NCI-H1105 treated with DMSO at 0.1 percent for 48 hours (cell line): ENCODE measurements at places on chromosomes 5 and 9.

- no peak for DNase-seq
These were observed 224.6 kb downstream of the DRD1 start for GRCh38 chr5:175219366-175219765.

GRCh38 chr9:91220491-91221135 lies 141.1 kb downstream of the AUH start:
- DNase-seq, result no peak

GRCh38 chr9:32820322-32820721 lies 37.0 kb downstream of the TMEM215 start:
- no peak for DNase-seq

DNA sequence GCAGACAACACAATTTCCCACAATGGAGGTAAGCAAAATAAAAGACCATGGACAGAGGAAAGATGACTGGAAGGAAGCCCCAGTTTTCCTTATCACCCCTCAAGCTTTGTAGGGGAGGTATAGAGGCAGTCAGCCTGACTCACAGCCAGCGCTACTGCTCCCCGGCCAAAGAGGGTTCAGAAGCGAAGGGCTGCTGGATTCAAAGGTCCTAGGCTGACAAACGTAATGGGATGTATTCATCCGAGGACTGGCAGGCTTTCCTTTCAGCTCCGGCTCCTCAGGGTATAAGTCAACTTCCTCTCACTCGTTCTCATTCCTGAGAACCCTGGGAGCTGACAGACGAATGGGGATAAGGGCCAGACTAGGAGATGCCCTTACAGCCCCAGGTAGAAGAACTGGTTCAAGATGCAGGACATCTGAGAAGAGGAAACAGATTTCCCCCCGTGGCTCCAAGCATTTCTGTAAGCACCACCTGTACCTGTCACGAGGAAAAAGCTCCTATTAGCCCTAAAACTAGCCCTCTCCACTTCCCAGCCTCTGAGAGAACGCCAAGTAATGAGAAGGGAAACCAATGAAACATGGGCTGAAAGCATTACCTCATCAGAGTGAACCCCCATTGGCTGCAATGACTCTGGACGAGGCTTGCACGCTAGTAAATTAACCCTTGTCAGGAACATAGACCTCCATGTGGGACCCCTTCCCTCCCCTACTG lies 22.1 kb upstream of the FAM13B start:
- no peak for DNase-seq

GRCh38 chr9:32404856-32405255 lies 20.4 kb downstream of the ACO1 start:
- DNase-seq, result no peak

DNA sequence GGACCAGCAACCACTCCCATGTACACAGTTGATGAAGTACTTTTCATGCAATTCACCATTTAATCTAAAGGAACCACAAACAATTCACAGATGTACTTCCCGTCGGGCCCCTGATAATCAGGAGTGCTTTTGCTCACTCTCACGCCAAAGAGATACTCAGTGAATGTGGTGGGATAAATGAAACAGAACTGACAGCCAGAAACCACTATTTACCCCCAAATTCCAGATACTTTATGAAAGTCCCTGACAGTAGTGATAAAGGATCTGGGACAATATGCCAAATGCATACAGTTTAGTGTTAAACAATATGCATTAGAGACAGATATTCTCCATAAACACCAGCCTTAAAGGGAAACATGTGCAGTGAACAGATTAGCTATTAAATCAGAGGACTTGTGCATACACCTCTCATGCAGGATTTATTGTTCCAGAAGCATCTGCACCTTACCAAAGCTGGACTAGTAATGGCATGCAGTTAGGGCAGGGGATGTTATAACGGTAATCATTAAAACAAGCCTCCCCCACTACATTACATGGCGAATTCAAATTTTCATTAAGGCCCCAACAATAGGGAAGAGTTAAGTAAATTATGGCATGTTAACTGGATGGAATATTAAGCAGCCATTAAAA lies 74.0 kb upstream of the SLC25A51 start:
- no peak for DNase-seq

- DNase-seq, result peak; percentile 22
These were observed 35.9 kb upstream of the ARSB start for GRCh38 chr5:79020861-79021561.

- peak; percentile 37 for DNase-seq
These were observed 4.7 kb upstream of the TMEM210 start for GRCh38 chr9:137176302-137177182.

GRCh38 chr5:61498121-61498520 lies 166.1 kb downstream of the ZSWIM6 start:
- no peak for DNase-seq

DNA sequence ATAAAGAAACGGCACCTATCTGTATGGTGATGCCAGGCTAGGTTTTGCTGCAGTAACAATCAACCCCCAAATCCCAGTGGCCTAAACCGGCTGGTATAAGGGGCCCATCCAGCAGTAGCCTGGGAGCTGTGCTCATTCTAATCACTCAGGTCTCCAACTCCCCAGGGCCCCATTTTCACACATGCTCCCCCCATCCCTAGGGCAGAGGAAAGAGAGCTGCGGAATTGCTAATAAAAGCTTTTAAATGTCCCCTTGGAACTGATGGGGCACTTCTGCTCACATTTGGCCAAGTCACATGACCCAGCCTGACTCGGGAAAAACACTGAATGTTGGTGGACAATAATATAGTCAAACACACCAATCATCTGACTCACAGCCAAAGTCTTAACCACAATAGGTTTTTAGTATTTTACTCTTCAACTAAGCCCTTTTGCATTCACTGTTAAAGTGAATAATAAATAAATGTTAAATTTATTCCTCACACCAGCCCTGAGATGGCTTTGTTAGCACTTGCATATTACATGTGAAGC lies 1.6 kb downstream of the FBLL1 start:
- no peak for DNase-seq

DNA sequence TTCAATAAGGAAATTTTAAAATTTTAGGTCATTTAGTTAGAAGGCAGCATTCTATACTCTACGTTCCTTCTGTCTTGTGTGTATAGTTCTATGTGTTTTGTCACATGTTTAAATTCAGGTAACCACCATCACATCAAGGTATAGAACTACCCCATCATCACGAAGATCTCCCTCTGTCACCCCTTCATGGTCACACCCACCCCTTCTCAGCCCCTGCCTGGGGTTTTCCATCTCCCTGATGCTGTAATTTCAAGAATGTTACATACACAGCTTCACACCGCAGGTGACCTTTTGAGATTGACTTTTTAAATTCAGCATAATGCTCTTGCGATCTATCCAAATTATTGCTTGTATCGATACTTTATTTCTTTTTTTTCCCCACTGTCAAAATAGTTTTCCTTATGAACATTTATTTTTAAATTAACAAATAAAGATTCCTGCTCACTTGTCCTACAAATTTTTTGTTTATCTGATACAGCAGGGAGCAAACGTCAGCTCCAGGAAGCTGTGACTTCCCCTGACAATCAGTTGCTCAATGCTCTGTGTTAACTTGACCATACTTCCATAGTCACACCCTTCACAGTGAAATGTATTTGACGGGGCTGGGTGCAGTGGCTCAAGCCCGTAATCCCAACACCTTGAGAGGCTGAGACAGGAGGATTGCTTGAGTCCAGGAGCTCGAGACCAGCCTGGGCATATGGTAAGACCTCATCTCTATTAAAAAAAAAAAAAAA lies 10.2 kb downstream of the BTNL8 start:
- DNase-seq, result no peak

DNA sequence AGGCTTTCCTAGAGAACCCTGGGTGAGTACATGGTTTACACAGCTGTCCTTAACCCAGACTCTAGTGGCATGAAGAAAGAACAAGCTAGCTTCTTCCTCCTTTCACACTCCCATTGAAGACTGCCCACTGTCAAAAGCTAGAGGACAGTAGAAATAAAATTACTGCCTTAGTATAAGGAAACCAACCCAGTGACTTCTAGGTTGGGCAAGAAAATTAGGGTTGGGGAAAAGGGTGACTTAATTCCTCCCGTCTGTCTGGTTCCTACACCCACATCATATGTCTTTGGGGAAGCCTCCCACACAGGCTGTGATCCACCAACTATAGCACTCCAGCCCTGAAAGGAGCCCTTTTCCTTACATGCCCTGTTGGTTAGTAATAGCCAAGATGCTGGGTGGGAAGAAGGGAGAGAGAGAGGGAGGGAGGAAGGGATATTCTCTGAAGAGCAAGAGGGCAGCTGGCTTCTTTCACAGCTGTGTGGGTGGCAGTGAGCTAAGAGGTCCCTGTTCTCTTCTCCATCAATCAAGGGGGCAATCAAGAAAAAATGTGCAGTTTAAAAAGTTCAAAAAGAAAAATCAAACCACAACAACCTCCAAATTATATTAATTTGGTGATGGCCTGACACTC lies 21.7 kb downstream of the HBEGF start:
- no peak for DNase-seq

- DNase-seq, result no peak
These were observed 243.2 kb downstream of the ARHGAP26 start for GRCh38 chr5:143013176-143013891.

- DNase-seq, result peak; percentile 83
These were observed 671 bp downstream of the LRRC26 start for GRCh38 chr9:137168904-137169856.

GRCh38 chr9:16450578-16450977 lies 419.9 kb downstream of the BNC2 start:
- DNase-seq, result no peak

- no peak for DNase-seq
These were observed 6.9 kb upstream of the EGR1 start for GRCh38 chr5:138458384-138458783.

DNA sequence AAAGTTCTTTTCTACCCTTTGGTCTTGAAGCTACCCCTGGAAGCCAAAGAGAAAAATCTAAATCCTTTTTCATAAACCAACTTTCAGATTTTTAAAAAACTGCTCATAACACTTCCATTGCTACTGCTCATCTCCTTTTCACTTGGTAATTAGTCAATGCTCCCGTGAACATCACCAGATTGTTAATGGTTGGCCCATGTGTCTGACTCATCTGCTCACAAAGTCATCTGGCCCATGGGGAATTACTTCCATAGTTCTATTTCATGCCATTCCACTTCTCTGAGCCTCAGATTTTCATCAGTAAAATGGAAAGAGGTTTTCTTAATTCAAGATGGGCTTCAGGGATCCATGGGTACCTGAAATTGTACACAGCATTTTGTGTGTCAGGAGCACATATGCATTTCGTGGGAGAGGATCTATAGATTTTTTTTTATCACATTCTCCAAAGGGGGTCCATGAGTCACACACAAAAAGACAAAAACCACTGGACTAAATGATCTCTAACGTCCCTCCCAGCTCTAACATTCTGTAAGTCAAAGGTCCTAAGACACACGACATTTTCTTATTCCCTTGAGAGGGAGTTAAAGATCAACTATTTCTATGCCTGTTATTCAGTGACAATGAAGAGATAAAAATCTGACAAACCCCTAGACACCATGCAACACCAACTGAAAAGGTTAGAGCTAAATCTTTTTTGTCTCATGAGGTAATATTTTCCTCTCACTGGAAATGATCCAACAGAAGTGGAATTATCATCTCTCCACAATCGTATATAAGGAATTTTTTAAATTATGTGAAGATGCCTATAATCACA lies 75.4 kb downstream of the TEX10 start:
- DNase-seq, result no peak

GRCh38 chr5:95020345-95020744 lies 264.5 kb downstream of the MCTP1 start:
- no peak for DNase-seq

DNA sequence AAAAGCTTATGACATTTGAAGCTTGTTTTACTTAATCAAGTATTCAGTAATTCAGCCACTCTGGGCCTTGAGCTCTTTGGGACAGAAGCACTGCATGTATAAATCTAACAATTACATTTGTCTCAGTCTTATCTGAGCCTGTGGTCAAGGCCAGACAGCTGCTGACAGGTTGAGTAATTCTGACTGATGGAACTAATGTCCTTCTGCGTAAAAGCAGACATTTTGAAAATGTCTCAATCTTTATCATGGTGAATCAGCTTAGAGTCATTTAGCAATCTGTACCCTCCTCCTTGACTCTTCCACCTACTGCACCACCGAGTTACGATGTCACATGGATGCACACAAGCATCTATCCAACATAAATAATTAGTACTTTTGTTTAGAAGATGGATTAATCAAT lies 400.0 kb downstream of the ARRDC3 start:
- DNase-seq, result no peak

- DNase-seq, result no peak
These were observed 12.6 kb upstream of the LPCAT1 start for GRCh38 chr5:1536322-1536845.

GRCh38 chr9:125496313-125496834 lies 210.6 kb downstream of the MAPKAP1 start:
- DNase-seq, result no peak

DNA sequence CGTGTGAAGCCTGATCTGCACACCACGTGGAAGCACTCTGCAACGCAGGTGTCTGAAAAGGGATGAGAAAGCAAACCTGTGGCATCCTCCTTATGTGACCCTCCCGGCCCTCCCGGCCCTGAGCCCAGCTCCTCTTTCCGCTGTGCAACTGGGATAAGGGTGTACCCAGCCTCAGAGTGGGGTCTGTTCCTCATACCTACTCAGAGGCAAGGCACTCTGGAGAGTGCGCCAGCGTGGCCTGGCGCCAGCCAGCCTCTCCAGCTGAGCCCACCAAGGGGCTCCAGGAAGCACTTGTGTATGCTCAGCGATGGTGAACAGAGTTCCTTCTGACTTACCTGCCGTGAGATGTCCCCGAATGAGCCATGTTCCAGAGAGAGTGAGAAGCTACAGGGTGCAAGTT lies 102.8 kb downstream of the IRX1 start:
- no peak for DNase-seq

DNA sequence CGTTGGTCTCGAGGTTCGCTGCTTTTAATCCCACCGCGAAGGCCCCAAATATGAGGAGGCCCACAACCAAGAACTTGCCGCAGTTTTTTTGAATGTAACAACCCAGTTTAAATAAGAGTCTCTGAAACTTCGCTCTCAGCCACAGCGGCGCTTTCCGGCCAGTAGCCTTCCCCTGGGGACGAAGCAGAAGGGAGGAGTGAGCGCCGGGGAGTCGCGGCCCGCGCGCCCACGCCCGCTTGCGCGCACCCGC lies 10.4 kb downstream of the PTCH1 start:
- DNase-seq, result peak; percentile 52

DNA sequence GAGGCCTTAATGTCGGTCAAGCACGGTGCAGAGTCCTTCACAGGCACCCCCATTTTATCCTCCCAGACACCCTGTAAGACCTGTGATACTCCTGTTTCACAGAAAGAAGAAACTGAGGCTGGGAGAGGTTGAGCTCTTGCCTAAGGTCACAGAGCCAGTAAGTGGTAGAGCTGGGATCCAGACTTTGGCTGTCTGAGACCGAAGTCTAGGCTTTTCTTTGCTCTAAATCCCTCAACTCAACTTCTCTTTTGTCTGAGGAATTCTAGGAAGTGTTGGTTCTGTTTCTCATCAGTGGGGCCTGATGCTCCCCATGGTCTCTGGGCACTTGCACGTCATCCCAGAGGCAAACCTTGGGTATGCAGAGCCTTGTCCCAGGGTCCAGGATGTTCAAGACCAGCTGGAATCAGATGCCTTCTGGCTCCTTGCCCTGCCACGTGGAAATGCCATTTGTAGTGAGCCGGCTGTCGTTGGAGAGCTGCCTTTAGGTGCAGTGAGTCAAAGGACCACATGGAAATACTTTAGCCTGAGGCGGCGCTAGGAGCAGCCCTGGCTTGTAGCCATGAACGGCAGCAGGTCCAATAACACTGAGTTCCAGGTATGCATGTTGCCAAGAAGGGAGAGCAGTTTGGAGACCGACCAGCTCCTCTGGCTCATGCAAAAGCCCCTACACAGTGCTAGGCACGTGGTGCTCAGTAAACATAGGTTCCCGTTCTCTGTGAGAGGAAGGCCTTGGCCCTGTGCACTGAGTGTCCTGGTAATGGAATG lies 9.2 kb downstream of the DCANP1 start:
- peak; percentile 33 for DNase-seq

- DNase-seq, result peak; percentile 54
These were observed 100.2 kb upstream of the RAI14 start for GRCh38 chr5:34555699-34556508.
